Left hindlimb (tissue), 1 donor: ENCODE measurements at places on chromosomes 12 and 14.

DNA sequence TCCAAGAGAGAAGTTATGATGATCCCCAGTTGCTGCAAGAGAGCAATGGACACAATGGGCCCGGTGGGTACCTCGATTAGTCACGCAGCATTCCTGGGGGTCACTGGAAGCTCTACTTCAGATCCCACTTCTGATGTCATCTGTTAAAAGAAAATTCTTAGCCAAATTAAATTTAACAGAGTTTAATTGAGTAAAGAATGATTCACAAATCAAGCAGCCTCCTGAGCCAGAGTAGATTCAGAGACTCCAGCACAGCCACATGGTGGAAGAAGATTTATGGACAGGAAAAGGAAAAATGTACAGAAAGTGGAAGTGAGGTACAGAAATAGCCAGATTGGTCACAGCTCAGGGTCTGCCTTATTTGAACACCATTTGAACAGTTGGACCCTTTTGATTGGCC, 107.5 kb downstream of the SPTSSA start:
- DNase-seq, result no peak

- no peak for DNase-seq
Observed at GRCh38 chr12:90859591-90859990, 95.4 kb downstream of the CCER1 start.

GRCh38 chr14:36866867-36867266, 205.2 kb downstream of the PAX9 start:
- no peak for DNase-seq

DNA sequence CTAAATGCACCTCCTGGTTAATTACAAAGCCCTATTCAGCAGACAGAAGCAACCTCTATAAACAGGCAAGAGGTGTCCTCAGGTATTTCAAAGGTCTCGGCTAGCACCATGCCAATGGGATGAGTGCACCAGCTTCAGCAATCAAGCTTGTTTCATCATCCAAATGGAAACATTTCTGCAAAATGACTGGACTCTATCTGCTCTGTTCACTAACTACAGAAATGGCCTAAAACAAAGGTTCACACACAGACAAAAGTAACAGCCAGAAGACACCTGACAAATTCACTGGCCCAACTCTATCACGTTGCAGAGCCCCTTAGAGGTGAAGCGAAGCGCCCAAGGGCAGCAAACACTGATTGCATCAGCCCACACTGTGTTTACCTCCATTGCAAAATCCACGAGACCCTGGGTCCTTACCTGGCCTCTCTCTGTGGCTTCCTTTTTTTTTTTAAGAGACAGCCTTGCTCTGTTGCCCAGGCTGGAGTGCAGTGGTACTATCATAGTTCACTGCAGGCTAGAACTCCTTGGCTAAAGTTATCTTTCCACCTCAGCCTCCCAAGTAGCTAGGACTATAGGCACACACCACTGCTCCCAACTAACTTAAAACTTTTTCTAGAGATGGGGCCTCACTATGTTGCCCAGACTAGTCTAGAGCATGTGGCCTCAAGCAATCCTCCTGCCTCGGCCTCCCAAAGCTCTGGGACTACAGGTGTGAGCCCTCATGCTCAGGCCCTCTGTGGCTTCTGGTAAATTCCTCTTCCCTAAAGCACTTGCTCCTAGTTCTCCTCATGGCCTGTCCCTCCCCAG, 8.5 kb upstream of the SYNE3 start:
- no peak for DNase-seq

GRCh38 chr12:18439541-18439940, 178.2 kb downstream of the PIK3C2G start:
- no peak for DNase-seq

- no peak for DNase-seq
Observed at GRCh38 chr14:98913967-98914650, 357.9 kb downstream of the BCL11B start.
